Spleen (tissue), 13 donors: ENCODE measurements at places on chromosomes 2 and 18.

DNA sequence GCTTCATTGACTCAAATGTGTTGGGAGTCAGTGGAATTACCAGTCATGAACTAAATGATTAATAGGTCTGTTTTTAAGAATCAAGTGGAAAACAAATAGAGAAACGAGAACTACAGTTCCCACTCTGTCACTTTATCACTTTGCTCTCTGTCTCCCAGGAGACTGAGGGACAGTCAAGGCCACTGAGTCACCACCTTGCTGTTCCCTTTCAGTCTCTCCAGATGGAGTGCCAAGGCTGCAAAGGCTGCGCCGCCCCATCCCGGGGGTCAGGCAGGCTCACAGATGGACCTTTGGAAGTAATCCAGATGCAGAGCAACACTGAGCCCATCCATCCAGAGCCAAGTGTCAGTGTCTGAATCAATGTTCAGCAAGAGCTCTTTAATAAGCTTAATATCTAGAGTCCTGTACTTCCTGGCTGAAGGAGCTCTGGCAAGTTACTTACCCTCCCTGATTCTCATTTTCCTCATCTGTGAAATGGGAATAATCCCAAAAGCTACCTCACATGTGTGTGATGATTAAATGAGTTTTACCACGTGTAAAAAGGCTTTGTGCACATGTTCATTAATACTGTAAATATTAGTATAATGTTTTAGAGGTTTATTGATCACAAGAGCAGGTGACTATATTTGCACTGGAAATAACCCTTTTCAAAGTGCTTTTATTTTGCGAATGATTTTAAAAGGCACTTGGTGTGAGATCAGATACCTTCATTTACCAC, 43.0 kb upstream of the EFEMP1 start:
- DNase-seq: peak; percentile 75

DNA sequence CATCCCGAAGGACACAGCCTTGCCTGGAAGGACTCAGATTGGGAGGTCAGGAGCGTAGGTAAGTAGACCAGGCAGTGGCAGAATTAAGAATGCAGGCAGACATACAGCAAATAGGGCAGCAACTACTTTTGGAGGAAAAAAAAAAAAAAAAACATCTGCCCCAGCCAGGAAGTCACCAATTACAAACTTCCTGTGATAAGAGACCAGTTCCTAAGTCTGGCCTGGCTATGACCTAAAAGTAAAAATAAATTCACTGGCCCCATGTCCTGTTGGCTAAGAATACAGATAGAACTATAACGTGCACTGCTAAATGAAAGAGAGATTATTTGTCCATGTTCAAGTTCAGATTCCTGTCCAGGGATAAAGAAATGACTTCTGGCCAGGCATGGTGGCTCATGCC, 45.2 kb upstream of the NOSTRIN start:
- DNase-seq: no peak

- no peak for DNase-seq
Observed at GRCh38 chr18:12745095-12745795, 42.4 kb downstream of the PSMG2 start.

DNA sequence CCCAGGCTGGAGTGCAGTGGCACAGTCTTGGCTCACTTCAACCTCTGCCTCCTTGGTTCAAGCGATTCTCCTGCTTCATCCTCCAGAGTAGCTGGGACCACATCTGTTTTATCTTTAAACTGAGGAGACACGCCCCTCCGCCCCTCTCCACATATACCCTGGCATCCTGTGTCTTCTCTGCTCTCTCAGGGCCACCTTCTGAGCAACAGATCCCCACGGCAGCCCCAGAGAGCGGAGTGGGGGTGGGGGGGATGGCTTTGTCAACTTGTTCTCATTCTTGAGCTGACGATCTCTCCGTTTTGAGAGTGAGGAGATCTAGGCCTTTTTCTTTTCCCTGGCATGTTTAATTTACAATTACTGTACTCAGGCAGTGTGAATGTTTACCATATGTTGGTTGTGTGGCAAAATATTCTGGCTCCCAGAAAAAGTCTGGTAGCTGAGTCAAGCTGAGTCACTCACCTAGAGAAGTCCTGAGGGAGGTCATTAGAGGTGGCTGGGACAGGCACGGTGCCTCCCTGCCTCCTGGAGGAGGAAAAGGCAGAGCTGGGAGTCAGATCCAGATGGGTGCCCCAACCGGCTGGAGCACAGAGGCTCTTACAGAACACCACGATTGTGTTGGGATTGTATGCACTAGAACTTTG, 19.5 kb upstream of the ID2 start:
- DNase-seq: no peak

DNA sequence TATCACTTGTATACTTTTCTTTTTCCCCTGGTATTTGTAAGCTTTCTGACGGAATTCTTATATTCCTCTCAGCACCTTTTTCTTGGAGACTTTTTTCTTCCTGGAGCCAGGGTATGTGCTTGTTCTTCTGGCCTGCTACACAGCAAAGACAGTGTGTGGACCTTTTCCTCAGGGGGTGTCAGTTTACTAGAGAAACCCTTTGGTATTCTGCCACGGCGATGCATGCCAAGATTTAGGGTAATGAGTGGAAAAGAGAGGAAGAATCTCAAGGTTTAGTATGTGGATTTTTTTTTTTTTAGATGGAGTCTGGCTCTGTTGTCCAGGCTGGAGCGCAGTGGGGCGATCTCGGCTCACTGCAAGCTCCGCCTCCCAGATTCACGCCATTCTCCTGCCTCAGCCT, 152.2 kb downstream of the PHLPP1 start:
- DNase-seq: no peak

- DNase-seq: no peak
Observed at GRCh38 chr2:234292205-234292961, 204.5 kb downstream of the ARL4C start.

DNA sequence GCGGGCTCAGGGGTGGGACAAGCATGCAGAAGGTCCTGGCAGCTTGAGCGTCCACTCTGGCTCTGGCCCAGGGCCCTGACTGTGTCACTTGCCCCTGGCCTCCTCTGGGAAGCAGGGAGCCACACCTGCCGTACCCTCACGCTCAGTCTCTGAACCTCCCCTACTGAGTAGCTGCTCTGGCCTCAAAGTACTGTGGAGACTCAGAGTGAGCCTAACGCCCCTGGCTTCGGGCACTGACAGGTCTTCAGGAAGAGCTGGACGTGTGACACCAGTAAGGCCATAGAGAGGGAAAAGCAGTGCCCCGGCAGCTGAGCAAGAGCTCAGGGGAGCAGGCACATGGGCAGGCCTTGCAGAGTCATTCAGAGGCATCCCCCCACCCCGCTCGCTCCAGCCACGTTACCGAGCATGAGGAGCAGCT, 73.3 kb downstream of the SFXN5 start:
- DNase-seq: no peak

DNA sequence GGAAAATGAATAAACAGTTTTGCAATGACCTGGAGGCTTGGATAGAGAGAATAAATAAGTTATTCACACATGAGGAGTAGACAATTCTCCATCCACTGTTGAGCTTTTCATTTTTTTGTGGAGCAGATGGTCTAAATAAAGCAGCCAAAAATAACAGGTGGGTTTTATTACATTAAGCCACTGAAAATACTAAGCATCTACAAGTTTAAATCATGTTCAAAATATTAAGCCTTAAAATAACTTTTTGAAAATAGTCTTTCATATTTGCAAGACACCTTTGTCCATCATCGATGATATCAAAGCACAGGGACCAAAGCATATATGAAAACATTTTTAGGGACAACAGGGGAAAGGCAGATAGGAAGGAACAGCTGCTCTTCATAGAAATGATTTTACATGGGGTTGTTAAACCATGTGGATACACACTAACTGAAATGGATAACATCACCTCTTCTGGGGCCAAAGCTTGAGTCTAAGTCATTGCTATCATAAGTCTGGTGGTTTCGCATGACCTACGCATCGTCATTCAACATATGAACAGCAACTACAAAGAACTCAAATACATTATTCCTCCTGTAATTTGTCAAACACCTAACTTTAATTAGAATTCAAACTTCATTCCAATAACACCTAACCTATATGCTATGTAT, 197.6 kb upstream of the CHST9 start:
- DNase-seq: no peak

DNA sequence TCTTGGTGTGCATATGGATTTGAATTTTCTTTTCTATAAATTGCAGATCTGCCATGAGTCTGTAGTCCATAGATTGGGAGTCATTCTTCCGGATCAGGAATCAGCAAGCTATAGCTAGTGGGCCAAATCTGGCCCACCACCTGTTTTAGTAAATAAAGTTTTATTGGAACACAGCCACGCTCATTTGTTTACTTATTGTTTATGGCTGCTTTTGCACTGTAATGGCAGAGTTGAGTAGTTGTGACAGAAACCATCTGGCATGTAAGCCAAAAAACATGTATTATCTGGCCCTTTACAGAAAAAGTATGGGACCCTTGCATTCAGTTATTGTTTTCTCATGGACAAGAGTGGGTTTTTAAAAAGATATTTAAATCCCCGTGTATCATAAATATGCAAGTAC, 191.2 kb downstream of the LRRTM1 start:
- DNase-seq: no peak

DNA sequence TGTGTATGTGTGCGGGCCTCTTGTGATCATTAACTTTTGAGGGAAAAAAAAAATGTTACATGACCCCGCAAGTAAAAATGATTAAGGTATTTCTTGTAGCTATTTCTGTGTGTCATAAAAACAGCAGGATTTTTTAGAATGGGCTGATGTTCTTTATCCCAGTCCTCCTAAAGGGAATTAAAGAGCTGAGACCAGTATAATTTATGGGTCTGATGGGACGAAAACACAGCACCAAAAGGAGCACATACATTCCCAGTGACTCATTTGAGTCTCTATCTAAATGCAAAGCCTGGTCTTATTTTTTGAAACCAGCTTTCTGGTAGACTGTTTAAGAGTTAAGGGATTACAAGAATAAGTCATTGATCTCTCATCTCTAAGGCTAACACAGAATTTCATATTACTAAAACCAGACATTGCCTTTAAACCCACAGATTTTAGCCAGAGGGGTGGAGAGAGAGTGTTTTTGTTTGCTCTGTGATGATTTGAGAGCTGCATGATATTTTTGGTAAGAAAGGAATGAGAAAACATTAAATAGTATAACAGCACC, 342.3 kb upstream of the EPHA4 start:
- DNase-seq: no peak

- no peak for DNase-seq
Observed at GRCh38 chr2:220446106-220446712, 818.8 kb downstream of the SLC4A3 start.
